ENCODE measurements at places on chromosomes 7 and 10.
A peak's percentile ranks its signal among the peaks of the same experiment; 100 is the strongest.

- peak; percentile 17 for DNase-seq
Observed at GRCh38 chr10:77836299-77836820, 90.2 kb downstream of the DLG5 start.

GRCh38 chr7:14480281-14480680 lies 422.3 kb downstream of the DGKB start:
- no peak for DNase-seq

DNA sequence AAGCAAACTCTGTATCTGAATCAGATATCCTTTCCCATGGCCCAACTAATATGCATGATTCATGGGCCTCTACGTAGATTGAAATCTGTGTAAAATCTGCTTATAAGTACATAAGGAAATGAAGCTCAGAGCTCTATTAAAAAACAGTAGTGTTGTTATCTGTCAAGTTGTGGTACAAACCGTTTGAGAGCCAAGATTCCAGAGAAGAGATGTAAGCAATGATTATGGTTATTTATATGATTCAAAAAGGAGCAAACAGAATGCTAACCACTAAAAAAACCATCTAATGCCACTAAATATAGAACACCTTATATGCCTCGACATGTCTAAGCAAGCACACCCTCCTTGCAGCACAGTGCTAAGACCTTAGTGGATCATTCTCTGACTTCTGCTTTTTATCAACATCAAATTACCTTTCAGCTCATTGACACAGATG lies 26.6 kb downstream of the RPP38 start:
- DNase-seq: no peak

- no peak for DNase-seq
Observed at GRCh38 chr7:92044148-92044547, 90.1 kb downstream of the CYP51A1 start.

- no peak for DNase-seq
Observed at GRCh38 chr10:114289096-114289436, 50.0 kb downstream of the VWA2 start.

- DNase-seq: no peak
Observed at GRCh38 chr7:158828133-158829020, 932 bp downstream of the ESYT2 start.

GRCh38 chr10:80421050-80421706 lies 12.8 kb downstream of the PRXL2A start:
- DNase-seq: no peak

DNA sequence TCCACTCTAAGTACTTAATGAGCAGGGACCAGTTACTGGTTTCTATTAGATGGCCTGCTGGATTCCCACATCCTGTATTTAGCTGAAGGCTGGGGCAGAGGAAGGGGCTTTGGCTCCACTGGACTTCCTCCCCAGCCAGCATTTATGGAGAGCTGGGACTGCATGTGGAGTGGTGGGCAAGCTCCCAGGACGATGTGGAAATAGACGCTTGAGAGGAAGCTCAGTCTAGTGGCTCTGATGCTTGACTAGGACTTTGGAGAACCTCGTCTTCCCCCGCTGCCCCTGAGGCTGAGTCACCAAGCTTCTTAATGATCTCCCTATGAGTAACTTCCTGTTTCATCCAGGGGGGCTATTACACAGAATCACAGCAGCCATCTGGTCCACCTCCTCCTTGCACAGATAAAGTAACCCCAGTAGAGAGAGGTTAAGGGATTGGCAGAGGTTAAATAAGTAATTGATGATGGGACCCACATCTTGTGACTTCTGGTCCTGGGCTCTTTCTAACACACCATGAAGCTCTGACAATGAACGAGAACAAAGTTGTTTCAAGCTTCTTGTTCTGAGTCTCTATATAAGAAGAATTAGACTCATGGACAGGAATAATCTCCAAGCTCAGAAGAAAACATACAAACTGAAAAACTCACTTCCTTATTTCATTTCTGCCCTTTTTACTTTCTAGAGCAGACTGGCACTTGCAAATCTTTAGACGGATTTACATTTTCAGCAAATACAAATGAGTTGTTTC lies 126.2 kb downstream of the PRPF18 start:
- DNase-seq: no peak

GRCh38 chr10:129402459-129402858 lies 64.6 kb upstream of the MGMT start:
- DNase-seq: no peak

DNA sequence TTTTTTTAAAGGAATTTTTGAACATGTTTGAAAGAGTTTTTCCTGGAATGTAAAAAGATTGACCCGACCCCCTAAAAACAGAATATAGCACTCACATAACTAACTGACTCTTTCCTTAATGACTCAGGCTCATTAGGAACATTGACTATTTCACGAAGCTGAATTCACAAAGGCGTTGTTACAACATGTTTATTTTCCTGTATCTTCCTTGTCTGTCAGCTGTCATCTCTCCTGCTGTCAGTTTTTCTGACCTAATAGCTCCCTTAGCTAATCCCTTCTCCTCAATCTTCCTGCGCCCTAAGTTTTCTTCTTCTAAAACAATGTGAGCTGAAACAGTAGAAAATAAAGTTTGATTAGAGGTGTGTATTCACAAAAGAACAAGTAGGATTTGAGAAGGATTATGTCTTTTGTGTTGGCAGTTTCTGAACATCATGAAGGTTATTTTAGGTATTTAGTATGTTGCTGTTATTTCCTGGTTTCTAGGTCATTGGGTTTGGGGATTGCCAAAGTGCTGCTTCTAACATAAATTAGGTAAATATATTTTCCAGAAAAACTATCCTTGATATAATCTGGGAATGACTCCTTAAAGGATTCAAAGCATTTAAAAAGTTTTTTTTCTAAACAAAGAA lies 4.6 kb upstream of the MDFIC start:
- no peak for DNase-seq

DNA sequence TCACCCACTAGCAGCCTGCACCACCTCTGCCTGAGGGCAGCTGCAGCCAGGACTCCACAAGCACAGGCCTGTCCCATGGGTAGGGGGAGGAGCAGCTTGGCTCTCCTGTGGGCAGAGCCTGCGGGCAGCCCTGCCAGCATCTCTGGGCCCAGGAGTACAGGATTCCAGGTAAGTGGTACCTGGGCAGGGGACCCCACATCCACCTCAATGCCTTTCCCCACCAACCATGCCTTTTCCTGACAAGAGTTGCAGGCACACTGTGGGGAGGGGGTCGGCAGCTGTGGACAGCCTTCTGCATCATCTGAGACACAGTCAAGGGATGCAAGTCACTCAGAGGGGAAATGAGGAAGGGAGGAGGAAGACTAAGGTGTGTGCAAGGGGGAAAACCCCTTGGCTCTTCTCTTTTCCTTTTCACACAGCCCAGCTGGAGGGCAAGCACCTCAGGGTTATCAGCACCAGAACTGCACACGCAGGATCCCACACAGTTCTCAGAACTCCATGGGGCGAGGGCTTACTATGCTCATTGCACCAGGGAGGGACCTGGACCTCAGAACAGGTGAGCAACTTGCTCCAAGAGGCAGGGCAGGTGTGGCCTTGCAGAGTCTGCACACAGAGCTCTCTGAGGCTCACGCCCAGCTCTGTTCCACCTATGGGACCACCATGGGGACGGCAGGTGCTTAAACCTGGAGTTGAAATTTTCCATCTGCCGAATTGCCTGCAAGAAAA lies 16.5 kb upstream of the ANTXRL start:
- DNase-seq: no peak

DNA sequence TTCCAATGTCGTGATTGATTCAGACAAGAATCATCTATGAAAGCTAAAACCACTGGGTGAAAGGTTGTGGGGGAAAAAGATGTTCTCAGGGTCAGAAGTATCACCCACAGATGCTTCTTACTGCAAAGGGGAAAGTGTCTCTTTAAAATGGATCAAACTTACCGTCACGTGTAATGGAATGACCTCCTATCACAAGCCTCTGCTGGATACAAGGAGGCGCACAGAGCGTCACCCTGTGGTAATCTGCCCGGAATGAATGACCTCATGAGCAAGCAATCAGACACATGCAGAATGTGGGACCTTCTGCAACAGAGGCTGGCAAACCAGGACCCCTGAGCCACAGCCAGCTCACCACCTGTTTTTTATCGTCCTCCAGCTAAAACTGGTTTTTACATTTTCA lies 33.0 kb downstream of the WIPF3 start:
- no peak for DNase-seq

DNA sequence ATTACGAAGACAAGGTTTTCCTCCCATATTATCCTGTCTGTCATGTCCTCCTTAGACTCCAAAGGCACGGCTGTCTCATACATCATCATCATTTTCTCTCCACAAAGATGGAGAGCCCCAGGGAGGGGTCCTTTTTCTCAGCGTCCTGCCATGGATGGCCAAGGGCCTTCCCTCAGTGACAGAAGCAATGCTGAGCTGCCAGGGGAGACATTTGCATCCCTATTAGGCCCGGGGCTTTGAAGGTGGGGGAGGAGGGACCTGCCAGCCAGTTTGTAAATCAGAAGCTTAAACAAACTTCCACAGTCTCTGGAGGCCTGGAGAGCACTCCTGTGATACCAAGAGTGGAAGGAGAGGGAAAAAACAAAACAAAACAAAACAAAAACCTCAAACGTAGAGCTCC lies 112.4 kb upstream of the ADO start:
- DNase-seq: no peak

- no peak for DNase-seq
Observed at GRCh38 chr7:13092708-13093005, 405.2 kb downstream of the ARL4A start.

GRCh38 chr7:94923412-94923811 lies 16.0 kb downstream of the PPP1R9A start:
- DNase-seq: no peak

DNA sequence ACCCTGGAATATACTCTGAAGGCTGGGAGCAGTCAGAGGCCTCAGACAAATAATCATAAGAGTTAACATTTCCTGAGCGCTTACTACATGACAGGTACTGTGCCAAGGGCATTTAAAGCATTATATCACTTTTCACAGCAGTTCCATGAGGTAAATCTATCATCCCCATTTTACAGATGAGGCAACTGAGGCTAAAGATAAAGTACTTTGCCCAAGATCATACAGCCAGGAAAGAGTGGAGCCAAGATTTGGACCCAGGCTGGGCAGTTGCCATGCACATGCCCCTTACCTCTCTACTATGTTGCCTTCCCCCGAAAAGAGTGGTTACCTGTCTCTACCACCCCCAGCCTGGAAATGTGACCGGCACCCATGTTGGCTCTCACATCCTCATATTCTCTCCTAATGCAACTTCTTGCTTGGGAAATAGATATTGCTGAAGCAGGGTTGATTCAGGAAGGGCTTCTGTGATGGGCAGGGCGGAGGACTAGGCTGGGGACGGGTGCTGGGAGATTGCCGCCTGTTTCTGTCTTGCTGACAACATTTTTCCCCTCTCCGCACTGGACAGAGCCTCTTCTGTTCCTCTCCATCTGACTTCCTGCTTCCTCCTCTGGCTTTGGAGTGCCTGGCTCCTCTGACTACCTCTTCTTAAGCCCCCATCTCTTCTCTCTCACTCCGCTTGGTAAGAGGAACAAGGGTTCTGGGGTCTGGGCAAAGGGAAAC lies 13.8 kb downstream of the SMO start:
- DNase-seq: no peak

- DNase-seq: no peak
Observed at GRCh38 chr7:41688906-41689305, 14.0 kb downstream of the INHBA start.

DNA sequence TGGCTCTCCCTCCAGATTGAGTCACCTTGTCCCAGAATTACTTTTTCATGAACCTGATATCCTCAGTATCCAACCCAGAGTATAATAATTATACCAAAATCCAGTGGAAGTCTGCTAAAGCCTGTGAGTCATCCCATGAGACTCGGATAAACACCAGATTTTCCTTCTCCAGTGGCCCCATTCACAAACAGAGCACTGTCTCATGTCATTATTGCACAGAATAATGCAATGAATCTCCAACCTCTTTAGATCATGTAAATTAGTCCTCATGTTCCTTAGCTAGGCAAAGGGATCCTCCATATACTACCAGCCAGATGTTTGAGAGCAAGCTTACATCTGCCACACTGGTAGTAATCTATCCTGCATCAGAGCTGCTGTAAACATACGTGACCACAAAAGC lies 89.0 kb downstream of the AMPH start:
- no peak for DNase-seq

- DNase-seq: no peak
Observed at GRCh38 chr7:138460176-138460648, at the start of gene TRIM24. Gene TRIM24 (plus strand): TSS chr7:138460259. CDS start chr7:138460549, 290 bp downstream.

DNA sequence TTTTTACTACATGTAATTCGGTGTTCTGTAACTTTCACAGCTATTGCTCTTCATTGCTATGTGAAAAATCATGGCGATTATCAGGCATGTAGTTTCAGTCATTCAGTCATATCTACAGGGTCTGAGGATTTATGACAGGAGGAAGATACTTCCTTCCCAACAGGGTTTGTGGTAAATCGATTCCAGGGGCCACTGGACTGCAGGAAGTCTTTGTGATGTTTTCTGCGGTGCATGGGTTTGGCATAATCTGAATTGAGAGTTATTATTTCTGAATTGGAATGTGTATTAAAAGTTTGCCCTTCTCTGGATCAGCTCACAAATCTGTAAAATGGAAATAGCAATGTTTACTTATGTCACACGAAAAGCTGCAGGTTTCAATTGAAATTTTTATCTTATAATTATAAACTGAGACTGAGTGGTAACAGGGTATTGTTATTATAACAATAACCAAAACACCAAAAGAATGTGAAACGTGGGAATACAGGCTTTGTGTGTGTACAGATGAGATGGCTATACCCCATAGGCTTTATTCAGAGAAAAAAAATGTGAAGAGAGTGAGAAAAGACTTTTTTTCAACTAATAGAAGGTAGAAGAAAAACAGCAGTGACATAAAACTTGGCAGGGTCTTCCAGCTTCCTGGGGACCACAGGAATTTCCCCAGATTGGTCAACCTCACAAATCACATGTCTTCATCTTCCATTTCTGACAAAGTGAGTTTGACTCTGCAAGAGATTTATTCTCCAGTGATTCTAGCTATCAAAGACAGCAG lies 307.7 kb upstream of the NFE2L3 start:
- no peak for DNase-seq

DNA sequence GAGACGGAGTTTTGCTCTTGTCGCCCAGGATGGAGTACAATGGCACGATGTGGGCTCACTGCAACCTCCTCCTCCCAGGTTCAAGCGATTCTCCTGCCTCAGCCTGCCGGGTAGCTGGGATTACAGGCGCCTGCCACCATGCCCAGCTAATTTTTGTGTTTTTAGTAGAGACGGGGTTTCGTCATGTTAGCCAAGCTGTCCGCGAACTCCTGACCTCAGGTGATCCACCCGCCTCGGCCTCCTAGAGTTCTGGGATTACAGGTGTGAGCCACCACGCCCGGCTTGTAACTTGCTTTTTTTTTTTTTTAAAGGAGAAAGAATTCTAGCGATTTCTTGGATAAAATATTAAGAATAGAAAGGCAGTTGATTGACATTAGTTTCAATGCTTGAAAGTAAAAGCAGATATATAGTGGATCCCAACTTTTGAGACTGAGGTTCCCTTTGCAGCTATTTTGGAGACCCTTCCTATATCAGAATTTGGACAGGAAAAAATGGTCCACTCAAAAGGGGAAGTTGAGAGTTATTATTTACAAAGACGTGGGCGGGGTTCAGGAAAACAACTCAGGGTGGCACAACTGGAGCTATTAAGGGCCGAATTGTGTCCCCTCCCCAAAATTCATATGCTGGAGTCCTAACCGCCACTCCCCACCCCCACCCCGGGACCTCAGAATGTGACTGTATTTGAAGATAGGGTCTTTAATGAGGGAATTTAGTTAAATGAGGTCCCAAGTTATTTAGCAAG lies 1.3 kb upstream of the ERCC6 start:
- no peak for DNase-seq

All from stimulated activated CD8-positive, alpha-beta memory T cell treated with anti-CD3 and anti-CD28 coated beads, Interleukin-7, amount 100 ng/mL, for 1 hour (primary cell).